ENCODE measurements at places on chromosomes 6 and 20.

DNA sequence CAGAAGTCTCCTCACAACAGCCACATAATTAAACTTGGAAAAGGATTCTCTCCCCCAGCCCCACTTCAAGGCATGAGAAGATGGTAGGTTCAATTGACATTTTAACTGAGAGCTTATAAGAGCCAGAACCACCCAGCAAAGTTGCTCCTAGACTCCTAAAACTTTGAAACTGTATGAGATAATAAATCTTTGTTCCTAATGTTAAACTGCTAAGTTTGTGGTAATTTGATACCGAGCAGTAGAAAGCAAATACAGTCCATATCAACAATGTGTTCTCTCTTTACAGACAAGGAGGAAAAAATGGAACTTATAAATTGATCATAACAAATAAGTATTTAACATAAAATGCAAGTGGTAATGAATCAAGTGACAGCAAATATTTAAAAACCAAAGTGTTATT, 831.8 kb downstream of the MAFB start:
- DNase-seq = no peak

- no peak for DNase-seq
Observed at GRCh38 chr6:6883011-6883410, 224.8 kb upstream of the RREB1 start.

DNA sequence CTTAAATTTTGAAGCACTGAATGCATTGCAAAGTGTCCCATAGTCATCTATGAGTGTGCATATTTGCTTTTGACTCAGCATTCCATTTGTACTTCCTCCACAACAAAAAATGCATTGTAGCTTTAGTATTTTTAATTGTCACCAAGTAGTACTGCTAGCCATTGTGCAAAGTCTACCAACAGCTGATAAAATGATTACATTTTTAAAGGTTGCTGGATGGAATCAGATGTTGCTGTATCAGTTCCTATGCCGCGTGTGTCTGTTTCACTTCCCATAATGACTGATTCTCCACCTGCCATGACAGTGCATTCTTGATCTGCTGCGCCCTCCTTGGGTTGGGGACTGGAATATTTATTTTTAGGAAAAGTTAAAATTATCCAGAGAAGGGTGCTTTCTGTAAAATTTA, 41.2 kb downstream of the SLX4IP start:
- peak; percentile 32 for DNase-seq

- DNase-seq = no peak
Observed at GRCh38 chr6:2705256-2705655, 45.5 kb downstream of the MYLK4 start.

DNA sequence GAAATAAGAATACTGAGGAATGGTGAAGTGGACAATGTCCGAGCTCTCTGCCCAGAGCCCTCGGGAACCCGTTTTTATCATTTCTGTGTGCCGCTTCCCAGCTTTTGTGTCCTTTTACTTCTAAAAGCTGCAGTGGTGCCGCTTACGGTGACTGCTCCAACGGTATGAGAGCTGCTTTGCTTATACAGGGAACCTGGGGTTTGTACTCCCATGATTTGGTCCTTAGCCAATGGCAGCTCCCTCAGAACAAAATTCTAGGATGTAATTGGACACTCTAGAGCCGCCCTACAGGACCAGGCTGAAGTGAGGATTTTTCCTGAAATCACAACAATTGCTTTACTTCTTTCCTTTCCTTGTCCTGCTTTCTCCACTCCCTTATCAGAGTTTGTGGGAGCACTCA, 24.2 kb upstream of the PCSK2 start:
- no peak for DNase-seq

DNA sequence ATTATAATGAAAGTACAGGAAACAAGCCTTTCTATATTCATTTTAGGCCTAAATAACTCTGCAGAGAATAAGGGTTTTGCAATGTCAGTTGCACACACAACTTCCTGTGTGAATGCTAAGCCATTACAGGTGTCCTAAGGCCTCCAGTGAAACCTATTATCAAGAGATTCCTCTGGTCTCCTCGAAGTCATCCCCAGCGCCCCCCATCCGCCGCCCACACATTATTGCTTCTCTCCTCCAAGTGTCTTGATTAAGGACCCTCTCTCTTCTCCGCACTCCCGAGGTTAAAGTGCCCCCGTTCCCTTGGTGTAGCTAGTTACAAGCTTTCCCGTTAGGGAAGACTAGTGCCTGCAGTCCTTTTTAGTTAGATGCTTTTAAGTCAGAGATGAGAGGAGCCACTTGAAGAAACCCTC, 1.3 kb downstream of the HIVEP2 start:
- peak; percentile 39 for DNase-seq

- DNase-seq = no peak
Observed at GRCh38 chr6:129516787-129517186, 193.2 kb downstream of the ARHGAP18 start.

DNA sequence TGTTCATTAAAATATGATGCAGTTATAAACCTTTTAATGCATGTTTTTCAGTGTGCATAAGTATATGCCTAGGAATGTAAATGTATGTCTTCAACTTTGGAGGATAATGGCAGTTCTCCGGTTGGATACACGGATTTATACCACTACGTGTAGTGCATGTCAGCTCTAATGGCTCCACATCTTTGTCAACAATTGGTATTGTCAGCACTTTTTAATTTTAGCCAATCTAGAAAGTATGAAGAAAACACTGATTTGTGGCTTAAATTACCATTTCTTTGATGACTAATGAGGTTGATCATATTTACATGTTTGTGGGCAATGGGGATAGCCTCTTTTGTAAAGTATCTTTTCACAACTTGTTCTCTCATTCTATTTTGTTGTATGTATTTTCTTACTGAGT, 10.9 kb upstream of the RAB32 start:
- DNase-seq = no peak

GRCh38 chr6:169158174-169158573, 95.5 kb downstream of the THBS2 start:
- no peak for DNase-seq

GRCh38 chr6:132252113-132252512, 149.2 kb downstream of the MOXD1 start:
- no peak for DNase-seq

DNA sequence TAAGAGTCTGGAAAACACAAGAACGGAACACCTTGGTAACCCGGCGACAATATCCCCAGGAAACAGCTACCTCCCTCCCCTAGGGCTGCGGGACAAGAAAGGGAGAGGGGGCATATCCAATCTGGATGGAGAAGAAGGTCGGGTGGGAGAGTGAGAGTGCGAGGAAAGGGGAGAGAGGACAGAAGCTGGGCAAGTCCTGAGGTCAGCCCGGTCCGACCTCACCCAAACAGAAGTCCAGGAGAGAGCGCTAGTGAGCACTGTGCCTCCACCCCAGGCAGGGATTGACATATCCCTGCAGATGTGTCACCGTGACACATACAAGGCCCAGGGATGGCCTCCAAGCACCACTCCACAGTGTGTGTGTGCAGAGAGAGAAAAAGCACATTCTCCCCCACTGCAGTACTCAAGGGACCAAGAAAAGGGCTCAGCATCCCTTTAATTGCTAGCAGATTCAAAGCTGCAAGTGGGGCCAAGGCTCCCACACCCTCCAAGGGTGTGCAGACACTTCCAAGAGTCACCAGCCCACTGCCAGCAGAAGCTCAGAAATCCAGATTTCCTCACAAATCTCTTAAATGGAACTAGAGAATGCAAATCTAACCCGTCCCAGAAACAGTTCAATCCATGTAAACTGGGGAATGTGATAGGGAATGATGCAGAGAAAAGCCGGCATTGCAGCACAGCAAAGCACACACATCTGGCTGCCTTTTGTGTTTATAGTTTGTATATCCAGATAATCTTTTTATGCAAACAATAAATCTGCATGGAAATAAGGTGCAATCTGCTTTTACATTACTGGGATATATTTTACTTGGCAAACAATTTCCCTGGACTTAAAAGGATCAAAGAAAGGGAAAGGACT, 3.1 kb downstream of the PXDC1 start:
- DNase-seq = peak; percentile 89

DNA sequence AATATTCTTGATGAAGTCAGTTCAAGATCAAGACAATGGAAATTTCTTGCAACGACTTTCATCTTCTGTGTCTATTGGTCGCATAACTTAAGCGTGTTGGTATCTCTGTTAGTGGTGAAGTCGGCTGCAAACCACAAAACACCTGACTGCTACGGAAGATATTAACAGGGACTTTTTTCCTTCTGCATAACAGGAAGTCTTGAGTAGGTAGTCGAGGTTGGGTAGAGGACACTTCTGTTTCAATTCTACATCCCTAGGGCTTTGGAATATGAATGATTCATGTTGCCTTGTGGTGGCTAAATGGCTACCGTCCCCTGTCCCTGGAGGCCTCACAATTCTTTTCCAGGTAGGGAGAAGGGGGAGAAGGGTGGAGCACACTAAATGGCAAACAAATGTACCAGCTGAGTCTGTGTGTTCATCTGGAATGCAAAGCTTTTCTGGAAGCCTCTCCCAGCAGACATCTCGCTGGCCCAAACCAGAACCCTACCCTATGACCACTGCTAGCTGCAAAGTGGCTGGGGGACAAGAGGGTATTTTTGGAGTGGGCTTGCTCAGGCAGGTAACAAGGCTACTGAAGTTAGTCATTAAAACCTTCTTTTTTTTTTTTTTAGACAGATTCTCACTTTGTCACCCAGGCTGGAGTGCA, 34.6 kb upstream of the NKX2-2 start:
- DNase-seq = no peak

DNA sequence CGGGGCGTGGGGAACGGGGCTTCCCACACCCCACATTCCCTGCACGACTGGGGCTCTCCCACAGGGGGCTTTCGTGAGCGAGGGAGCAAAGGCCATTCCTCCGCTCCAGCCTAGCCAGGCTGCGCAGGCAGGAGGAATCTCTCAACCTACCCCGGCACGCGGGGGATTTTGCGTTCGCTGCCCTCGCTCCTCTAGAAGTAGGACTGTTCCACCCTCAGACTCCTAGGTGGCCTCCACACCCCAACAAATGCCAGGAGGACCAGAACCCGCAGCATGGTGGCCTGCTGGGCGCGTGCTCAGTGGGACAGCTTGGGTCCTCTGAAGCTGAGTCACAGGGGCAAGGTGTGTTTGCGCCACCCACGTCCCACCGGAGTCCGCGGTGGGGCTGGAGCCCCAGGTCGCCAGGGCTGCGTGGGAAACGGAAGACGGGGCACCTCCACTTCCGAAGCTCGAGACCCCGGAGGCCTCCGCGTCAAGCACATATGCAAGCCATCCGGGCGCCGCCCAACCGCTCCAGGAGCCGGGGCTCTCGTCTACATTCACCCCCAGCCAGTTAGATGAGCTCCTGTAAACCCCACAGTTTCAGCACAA, 1938.5 kb upstream of the DEFB115 start:
- no peak for DNase-seq

- DNase-seq = no peak
Observed at GRCh38 chr20:1319462-1319861, 9.5 kb downstream of the SDCBP2 start.

DNA sequence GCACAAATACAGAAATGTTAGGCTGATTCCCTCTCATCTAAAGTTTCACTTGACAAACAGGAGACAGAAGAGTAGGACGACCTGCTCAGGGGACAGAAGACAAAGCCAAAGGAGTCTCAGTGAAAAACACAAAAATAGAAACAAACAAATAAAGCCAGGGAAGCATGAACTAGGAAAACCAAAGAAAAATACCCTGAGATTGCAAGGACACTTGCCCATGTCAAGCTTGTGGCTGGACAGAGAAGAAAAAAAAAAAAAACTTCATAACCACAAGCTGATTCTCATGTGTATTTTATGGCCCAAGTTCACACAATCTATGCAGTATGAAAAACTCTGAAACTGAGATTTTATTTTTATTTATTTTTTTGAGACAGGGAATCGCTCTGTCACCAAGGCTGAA, 85.6 kb upstream of the BEND6 start:
- no peak for DNase-seq

DNA sequence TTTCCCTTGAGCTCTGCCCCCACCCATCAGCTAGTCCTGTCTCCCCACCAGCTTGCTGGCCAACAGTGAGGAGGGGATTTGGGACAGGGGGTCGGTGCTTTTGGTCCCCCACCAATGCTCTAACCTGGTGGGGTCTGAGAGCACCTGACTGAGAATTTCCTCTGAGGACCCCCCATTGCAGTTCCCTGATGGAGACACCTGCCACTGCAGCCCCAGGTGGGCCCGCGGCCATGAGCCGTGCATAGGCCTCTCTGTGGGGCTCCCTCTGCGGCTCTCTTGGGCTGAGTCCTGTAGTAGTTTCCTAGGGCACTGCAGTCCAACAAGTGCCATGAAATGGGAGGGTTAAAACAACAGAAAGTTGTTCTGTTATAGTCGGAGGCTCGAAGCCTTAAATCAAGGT, 172.2 kb upstream of the SNX9 start:
- no peak for DNase-seq

DNA sequence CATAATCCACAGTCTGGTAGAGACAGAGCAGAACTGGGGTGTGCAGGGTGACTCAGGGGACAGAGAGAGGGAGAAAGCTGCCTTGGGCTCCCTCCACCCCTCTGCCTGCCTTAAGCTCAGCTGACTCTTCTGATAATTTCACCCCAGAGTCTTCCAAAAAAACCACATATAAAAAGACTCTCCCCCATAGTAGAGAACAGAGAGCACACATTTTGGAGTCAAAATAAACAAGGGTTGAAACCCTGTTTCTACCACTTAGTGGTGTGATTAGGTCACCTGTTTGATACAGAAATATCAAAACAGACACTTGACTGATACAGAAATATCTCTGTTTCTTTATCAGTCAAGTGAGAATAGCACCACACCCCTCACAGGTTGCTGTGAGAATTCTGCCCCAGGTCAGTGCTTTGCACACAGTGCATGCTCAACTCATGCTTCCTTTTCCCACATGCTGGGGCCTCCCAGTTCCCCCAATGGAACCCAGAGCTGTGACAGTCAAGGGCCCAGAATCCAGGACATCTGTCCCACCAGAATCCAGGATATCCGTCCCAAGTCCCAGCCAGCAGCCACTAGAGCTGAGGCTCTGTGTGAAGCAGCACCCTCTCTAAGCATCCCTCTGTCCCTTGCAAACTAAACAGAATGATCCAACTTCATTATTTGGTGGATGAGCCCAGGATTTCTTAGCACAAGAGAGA, 1.2 kb downstream of the TREML2 start:
- DNase-seq = no peak

GRCh38 chr6:125750692-125751333, 1.4 kb downstream of the HEY2 start:
- no peak for DNase-seq

DNA sequence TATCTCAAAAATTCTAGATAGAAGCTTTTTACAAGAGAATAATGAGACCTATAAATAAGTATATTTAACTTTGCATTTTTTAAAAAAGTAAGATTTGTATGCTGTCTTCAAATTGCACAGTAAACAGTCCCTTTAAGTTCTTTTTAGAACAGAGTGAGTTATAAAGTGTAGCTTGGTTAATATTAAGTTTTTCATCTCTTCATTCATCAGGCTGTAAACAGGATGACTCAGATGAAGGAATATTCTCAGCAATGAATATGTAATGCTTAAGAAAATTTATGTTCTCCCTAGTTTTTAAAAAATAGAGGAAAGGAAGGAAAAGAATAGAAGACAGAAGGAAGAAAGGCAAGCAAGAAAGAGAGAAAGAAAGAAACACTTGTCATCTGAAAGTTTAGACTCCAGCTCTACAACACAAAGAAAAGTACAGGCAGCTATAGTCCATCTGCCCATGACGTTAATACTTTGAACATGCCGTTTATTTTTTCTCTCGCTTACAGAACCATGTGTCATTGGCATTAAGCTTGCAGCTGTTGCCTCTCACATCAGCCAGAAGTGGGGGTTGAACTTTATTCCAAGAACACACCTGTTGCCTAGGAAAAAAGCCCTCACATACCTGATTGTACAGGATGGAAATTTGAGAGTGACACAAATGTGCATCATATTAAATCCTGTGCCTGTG, 36.1 kb downstream of the CAP2 start:
- no peak for DNase-seq

- DNase-seq = no peak
Observed at GRCh38 chr6:92820601-92821000, 598.8 kb downstream of the EPHA7 start.
